ENCODE measurements at places on chromosomes 4 and X.
A peak's percentile ranks its signal among the peaks of the same experiment; 100 is the strongest.

DNA sequence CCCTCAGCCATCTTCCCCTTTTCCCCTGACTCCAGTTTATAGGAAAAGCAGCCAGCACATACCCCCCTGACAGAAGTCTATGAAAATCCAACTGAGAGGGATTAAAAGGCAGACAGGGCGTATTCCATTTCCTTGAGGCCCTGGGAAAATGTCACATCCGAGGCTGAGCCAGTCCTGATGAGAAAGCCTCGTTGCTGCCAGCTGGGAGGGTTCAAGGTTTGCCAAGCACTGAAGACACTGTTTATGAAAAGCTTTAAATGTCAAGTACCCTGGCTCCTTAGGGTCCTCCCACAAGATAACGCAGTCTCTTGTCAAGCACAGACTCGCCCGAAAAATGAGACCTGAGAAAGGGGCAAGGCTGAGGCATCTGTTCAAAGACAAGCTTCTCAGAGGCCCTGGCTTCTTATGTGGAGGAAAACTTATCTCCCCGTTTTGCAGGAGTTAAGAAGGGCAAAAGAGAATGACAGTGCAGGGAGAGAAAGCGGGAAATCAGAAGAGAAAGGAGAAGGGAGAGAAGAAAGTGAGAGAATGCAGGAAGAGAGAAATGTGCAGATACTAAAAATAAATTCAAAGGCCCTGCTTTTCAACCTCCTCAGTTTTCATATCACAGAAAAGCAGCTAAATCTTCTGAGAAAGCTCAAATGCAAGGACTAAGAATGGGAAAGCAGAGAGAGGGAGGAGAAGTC is 44.7 kb downstream of the SCD5 start:
- DNase-seq = peak; percentile 17

- DNase-seq = no peak
Measured at GRCh38 chr4:140595065-140595464, 26.3 kb upstream of the UCP1 start.

GRCh38 chrX:45667666-45668065 is 467.0 kb upstream of the DIPK2B start:
- no peak for DNase-seq

DNA sequence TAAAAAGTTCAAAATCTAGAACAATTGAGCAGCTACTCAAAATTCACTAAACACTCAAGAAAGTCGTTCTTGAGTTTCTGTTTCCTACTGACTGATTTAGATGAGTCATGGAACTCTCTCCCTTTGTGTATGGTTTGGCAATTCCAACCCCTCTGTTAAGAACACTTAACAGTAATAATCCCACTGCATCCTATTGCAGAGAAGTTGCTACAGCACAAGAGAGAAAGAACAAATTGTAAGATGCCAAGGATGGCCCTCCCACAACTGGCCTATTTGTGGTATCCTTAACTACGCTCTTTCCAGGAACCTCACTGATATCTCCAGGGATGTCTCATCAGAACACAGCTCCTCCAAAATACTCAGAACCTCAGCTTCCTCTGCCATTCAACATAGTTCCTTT is 701.8 kb upstream of the TENM3 start:
- DNase-seq = peak; percentile 22

GRCh38 chr4:110195561-110196205 is 2.7 kb downstream of the ELOVL6 start:
- DNase-seq = peak; percentile 38

DNA sequence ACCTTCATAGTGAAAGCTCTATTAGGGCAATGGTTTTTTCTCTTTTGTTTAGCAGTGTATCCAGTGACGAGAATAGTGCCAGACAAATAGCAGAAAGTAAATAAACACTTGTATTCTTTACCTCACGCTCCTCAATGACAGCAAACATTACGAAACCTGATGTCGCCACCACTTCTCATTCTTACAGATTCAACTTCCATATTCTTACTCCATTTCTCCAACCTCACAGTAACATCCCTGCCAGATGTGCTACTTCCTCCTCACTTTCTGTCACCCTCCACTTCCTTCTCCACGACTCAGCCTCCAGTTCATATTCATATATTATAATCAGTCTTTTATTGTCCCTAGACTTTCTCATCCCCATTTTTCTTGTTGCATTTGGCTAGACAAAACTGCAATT is 1956.2 kb upstream of the AGA start:
- DNase-seq = no peak

DNA sequence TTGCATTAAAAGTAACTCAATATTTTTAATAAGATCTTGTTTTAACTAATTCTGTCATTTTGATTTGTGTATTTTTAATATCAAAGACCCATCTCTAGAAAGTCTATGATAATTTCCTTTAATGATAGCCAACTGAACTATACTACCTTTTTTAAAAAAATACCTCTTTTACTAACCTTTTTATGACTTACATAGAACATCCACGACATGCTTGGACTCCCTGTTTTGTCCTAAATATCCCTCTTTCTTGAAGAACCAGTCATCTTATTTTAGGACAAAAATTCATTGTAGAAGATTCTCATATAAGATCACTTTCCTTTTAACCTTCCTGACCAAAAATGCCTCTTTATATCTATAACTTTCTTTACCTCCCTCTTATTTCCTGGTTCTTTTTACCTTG is 76.8 kb upstream of the GC start:
- DNase-seq = no peak

- no peak for DNase-seq
Measured at GRCh38 chr4:17911608-17912007, 100.8 kb downstream of the NCAPG start.

GRCh38 chrX:26409636-26410035 is 193.7 kb downstream of the MAGEB5 start:
- DNase-seq = no peak

GRCh38 chr4:20505927-20506326 is 194.3 kb upstream of the PACRGL start:
- DNase-seq = no peak

- DNase-seq = no peak
Measured at GRCh38 chrX:68997511-68997910, 167.7 kb downstream of the PJA1 start.

DNA sequence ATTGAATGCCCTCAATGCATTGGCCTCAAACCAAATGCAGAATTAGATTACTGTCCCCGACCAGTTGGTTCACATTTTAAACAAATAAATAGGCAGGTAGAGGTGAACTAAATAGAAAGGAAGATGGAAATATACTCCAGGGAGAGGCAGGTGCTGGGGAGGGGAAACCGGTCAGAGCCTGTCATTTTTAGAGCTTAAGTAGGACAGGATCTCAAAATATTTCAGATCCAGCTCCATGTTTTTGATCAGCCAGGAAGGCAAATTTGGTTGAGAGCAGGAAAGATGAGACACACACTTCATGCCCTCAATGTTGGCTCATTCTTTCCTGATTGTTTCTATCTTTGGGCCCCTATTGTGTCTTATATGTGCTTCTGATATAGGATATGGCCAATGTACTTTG is 206.7 kb downstream of the SHROOM3 start:
- DNase-seq = no peak

- DNase-seq = peak; percentile 61
Measured at GRCh38 chrX:9878146-9878820, 88.9 kb upstream of the CLDN34 start.

DNA sequence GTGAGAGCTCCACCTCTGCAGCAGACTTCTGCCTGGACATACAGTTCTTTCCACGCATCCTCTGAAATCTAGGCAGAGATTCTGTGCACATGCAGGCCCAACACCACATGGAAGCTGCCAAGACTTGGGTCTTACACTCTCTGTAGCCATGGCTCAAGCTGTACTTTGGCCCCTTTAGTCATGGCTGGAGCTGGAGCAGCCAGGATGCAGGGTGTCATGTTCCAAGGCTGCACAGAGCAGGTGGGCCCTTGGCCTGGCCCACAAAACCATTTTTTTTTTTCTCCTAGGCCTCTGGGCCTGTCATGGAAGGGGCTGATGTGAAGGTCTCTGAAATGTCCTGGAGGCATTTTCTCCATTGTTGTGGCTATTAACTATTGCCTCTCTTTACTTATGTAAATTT is 990.5 kb upstream of the ADGRL3 start:
- no peak for DNase-seq

DNA sequence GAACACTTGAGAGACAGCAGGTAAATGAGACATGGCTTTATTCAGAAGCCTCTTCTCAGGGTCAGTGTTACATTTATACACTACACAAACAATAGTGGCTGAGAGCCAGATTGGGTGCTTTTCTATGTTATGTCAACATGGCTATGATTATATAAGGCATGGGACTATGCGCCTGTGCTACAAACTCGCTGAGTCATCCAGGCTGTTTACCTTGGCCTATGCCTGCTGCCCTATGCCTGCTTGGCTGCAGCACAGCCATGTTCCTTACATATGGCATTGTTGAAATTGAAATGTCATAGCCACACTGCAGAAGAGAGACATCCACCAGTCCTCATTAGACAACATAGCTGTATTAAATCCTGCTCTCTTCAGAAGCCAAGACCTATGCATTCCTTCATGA is 236.3 kb upstream of the NWD2 start:
- DNase-seq = no peak

DNA sequence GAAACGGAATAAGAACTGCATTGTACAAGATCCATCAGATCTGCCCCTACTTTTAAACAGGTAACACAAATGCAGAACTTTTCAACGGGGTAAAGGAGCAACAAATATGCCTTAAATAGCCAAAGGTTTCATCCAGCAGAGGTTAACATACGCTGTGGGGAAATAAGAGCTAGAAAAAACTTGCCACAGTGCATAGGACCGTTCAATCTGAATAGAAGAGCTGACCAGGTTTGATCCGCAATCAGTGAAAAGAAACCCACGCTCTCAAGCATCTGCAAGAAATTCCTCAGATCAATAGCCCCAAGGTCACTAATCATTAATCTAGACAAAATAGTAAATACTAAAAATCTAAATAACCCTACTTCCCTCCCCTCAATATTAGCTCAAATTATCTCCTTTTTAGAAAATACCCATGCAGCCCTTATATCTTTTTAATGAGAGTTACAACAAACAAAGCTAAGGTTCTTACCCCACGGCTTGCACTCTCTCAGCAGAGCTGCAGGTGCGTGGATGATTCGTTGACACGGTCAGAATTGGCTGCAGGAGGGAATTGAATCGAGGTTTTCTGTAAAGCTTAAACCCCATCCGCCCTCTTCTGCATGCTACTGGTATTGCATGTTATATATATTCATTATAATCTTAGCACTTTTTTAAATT is at the start of gene TLR10:
TLR10 (minus strand) TSS at position 539 of the 657 bp plus-strand sequence. CDS start 7,400 bp downstream, outside the sequence.
- peak; percentile 46 for DNase-seq

DNA sequence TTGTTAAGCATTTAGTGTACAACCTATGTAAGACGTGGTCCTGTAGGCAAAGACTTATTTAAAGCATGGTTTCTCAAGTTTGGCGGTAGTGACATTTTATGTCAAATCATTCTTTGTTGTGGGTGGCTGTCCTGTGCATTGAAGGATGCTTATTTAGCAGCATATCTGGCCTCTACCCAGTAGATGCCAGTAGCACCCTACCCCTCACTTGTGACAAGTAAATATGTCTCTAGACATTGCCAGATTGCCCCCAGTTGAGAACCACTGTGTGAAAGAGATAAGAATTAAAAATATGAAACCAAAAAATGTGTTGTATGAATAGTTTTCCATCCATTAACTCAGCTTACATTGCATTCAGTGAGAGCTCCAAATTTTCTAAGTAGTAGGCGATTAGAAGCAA is 25.5 kb downstream of the MMAA start:
- DNase-seq = no peak

DNA sequence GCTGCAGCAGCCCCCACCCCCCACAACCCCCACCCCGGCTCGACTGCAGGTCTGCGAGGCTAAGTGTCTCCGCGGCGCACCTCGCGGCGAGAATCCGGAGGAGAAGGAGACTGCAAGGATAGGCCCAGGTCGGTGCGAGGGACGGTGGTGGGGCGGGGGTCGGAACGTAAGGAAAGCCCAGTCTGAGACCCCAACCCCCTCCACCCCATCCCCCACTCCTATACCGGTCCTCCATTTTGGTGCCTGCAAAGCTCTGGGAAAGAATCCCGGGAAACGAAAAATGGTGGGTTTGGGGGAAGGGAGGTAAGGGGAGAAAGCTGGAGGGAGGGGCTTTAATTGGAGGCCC is 614 bp downstream of the BEX3 start:
- DNase-seq = peak; percentile 43

- no peak for DNase-seq
Measured at GRCh38 chrX:153349952-153350351, 16.0 kb downstream of the ZNF275 start.

GRCh38 chr4:120266602-120267001 is 200.0 kb upstream of the MAD2L1 start:
- no peak for DNase-seq

DNA sequence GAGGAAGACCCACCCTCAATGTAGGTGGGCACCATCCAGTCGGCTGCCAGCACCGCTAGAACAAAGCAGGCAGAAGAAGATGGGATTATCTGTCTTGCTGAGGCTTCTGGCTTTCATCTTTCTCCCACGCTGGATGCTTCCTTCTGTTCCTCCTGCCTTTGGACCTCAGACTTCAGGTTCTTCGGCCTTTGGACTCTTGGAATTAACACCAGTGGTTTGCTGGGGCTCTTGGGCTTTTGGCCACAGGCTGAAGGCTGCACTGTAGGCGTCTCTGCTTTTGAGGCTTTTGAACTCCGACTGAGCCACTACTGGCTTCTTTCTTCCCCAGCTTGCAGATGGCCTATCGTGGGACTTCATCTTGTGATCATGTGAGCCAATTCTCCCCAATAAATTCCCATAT is 55.1 kb downstream of the PDLIM5 start:
- DNase-seq = no peak

DNA sequence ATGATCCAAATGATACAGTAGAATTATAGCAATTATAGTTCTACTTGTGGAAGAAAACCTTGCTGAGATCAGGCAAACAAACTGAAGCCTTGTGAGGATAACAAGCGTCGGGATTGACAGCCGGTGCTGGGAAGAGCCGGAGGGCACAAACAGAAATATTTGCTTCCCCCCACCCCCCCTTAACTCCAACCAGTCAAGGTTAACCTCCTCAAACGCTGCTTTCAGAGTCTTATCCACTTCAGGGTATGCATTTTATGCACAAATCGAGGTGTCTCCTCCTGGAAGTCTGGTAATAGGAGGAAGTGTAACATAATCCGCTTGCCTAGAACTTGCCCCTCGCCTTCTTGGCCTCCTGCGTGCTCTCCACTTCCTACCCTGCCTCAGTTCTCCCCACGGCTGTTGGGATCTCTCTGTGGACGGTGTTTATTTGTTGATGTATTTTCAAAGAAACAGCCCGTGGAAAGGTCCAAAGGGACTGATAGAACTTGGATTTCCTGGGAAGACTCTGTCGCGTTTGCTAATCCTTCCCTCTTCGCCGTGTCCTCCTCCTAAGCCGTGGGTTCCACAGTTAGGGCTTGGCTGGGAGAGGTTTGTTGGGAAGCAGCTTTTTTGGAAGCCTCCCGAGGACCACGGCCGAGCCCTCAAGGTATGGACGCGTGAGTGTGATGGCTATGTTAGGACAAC is 4.1 kb upstream of the ARX start:
- no peak for DNase-seq

Measured in A673 (cell line).